ENCODE measurements at places on chromosomes 11 and 22.

- H3K27ac ChIP-seq = no peak overlapping the region
- no peaks in the 10 kb centered on the region for H3K36me3 ChIP-seq
- DNase-seq = no peak
- H3K27me3 ChIP-seq = no peaks in the 10 kb centered on the region
- H3K4me1 ChIP-seq = peaks cover 6% of the 10 kb centered on the region
Measured at GRCh38 chr22:33326540-33327295, 268.5 kb upstream of the SYN3 start.

- H3K4me1 ChIP-seq = 0 out of 2 replicates have a peak, but pooled peaks cover 3% of the 10 kb centered on the region
- no peaks in the 10 kb centered on the region for H3K27me3 ChIP-seq
- DNase-seq = no peak
- H3K4me3 ChIP-seq = no peak overlapping the region
- H3K36me3 ChIP-seq = no peaks in the 10 kb centered on the region
Measured at GRCh38 chr22:23938328-23939016, 22.5 kb downstream of the GSTT2B start.

DNA sequence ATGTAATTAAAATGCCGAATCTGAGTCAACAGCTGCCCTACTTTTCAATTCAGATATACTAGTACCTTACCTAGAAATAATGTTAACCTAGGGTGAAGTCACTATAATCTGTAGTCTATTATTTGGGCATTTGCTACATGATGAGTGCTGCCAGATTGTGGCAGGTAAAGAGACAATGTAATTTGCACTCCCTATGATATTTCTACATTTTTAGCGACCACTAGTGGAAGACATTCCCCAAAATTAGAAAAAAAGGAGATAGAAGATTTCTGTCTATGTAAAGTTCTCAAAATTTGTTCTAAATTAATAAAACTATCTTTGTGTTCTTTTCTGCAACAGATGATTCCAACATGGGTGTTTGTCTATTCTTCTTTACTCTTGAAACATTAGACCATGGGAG is 14.1 kb downstream of the MS4A1 start:
- no peak for DNase-seq
- no peaks in the 10 kb centered on the region for H3K4me1 ChIP-seq
- H3K27ac ChIP-seq = no peak overlapping the region
- no peaks in the 10 kb centered on the region for H3K27me3 ChIP-seq
- H3K4me3 ChIP-seq = no peak overlapping the region

GRCh38 chr11:130891326-130891725 is 25.0 kb downstream of the SNX19 start:
- H3K27ac ChIP-seq = no peak overlapping the region
- H3K4me3 ChIP-seq = no peak overlapping the region
- DNase-seq = peak; percentile 21
- H3K4me1 ChIP-seq = peaks cover 9% of the 10 kb centered on the region
- H3K27me3 ChIP-seq = no peaks in the 10 kb centered on the region
- peaks cover 52% of the 10 kb centered on the region for H3K36me3 ChIP-seq

DNA sequence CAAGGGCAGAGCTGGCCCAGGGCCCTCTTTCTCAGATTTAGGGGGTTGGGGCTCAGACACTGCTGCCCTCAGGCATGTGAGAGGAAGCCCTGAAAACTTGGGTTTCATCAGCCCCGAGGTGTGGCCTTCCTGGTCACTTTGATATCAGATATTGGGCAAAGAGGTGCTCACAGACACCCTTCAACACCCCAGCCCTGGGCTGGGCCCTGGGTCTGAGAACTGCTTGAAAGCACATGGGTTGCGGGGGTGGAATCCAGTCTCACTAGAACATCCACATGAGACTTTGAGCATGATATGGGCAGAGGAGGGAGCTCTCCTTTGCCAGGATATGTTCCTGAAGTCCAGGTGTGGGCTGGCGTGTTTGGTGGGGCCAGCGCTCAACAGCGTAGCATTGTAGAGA is 10.4 kb downstream of the DGAT2 start:
- no peak overlapping the region for H3K27ac ChIP-seq
- H3K27me3 ChIP-seq = no peaks in the 10 kb centered on the region
- no peaks in the 10 kb centered on the region for H3K36me3 ChIP-seq
- DNase-seq = no peak
- no peak overlapping the region for H3K4me3 ChIP-seq
- H3K4me1 ChIP-seq = peaks cover 14% of the 10 kb centered on the region

DNA sequence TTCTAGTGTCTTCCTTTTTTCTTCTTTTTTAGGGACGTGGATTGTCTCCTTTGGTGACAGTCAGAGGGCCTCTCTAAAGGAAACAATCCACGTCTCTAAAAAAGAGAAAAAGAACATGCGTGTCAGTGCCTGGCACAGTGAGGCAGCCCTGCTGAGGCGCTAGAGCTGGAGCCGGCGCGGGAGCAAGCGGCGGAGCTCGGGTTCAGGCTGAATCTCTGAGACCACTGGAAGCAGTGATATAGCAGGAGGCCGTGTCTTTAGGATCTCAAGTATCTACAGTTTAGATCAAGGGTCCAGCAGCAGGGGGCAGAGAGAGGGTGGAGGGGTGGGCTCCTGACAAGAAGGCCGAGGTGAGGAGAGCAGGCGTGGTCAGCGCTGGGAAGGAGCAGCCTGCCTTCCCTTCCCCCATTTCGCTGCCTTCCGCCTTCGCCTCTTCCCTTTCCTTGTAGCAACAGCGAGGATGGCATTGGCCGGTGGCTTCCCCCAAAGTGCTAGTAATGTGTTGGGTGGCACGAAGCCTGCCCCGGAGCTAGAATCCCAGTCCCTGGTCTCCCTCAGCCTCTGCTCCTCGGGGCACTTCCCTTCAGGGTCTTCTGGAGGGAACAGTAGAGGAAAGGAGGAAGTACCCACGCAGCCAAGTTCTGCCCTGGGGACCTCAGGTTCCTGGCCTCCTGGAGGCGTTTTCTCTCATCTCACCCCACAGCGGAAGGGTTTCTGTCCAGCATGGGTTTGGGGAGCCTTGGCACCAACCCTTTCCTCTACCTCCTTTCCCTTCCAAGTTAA is 28.2 kb upstream of the RAB1B start:
- H3K4me3 ChIP-seq = no peak overlapping the region
- DNase-seq = no peak
- H3K27me3 ChIP-seq = no peaks in the 10 kb centered on the region
- peaks cover 9% of the 10 kb centered on the region for H3K36me3 ChIP-seq
- H3K27ac ChIP-seq = no peak overlapping the region

DNA sequence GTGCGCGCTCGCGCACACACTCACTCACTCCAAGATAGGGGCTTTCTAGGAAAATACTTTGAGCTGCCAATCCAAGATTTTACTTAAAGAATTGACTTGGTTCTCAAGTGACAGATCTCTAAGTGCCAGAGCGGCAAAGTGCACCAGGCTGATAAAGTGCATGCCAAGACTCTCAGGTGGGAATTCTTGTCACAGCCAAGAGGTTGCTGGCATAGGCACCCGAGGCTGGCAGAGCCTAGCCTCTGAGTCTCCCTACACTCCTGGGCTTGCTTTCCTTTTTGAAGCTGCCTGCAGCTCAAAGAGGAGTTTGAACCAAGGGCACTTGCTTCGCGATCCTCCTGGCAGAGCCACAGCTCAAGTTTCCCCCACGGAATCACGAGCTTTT is 2.5 kb upstream of the ADM start:
- H3K4me1 ChIP-seq = peaks cover 20% of the 10 kb centered on the region
- H3K36me3 ChIP-seq = peaks cover 35% of the 10 kb centered on the region
- no peak for DNase-seq
- H3K27ac ChIP-seq = peak overlapping the region; percentile 91
